ENCODE measurements at places on chromosomes 12 and 14.
A peak's percentile ranks its signal among the peaks of the same experiment; 100 is the strongest.

DNA sequence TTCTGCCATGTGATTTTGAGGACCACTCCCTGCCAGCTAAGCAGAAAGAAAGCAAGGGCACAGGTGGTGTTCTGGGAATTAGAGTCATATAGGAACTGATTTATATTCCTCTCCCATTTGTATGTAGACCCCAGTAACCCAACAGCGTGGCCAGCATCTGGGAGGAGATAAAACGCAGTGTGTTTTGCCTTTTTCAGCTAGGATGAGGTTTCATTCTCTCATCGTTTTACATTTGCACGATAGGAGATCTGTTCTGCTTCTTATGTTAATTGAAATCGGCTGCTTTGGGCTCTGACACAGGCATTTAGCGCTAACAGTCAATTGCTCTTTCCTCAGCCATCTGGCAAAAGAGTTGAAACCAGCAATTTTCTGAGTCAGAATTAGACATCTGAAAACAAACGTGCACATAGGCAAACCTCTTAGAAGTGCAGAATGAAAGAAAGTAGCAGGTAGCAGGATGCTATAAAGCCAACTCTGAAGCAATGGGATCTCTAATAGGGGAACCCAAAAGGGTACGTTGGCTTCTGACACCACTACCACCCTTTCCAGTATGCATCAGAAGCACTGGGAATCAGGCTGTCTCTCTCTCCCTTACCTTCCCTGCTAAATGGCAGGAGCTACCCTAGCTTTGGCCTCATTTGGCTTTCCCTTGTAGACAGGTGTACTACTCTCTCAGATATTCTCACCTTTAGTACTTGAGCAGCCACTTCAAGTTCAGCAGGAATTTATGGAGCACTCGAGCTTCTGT is 219.1 kb downstream of the PHLDA1 start:
- peak; percentile 67 for DNase-seq

DNA sequence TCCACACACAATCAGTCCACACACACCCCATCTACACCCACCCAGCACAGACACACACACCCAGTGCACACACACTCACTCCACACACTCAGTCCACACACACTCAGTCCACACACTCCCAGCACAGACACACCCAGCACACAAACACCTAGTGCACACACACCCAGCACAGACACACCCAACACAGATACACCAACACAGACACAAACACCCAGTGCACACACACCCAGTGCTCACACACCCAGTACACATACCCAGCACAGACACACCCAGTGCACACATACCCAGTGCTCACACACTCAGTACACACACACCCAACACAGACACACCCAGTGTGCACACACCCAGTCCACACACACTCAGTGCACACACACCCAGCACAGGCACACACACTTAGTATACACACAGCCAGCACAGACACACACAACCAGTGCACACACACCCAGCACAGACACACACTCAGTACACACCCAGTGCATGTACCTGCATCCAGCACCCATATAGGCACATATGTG is 63.8 kb downstream of the ADGRD1 start:
- DNase-seq, result no peak

DNA sequence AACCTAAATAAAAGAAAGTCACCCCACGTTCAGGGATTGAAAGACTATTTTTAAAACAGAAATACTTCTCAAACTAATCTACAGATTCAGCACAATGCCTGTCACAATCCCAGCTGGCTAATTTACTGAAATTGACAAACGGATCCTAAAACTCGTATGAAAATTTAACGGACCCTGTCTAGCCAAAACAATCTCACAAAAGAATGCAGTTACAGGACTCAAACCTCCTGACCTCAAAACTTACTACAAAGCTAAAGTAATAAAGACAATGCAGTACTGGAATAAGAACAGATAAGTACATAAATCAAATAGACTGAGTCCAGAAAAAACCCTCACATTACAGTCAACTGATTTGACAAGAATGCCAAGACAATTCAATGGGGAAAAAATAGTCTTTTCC is 48.8 kb downstream of the IPO8 start:
- no peak for DNase-seq

DNA sequence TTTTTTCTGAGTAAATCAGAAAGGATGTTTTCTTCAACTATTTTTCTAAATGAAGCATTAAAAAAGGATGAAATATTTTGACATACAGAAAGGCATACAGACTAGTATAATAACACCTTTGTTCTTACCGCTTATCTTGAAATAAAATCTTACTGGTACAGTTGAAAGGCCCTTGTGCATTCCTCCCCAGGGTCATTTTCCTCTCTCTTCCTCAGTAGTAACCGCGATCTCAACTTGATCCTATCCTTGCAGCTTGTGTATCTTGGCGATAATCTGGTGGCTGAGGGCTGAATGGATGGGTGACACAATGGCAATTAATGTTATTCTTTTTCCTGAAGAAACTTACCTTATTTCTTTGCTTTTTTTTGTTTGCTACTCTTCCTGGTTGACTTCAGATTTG is 18.5 kb downstream of the GAS2L3 start:
- DNase-seq, result no peak

DNA sequence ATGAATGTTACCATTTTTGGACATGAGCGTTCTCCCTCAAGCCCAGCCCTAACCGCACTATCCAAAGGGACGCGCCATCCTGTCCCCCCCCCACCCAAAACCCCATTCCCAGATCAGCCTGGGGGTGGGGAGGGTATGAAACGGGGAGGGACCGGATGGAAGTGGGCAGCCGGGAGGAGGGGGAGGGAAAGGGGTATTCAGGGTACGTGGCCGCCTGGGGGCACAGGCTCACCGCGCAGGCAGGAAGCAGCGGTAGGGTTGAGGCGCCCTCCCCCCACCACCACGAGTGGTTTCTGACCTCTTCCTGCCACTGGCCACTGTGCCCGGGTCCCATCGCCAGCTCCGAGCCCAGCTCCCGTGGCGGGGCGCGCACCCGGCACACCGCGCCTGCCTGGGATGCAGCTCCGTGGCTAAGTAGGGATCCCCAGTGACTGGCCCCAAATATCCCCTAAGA is 1.4 kb downstream of the ACTN1 start:
- peak; percentile 43 for DNase-seq

GRCh38 chr14:32514681-32515080 is 185.6 kb downstream of the AKAP6 start:
- no peak for DNase-seq

- no peak for DNase-seq
These were observed 4.5 kb downstream of the E2F7 start for GRCh38 chr12:77060883-77061240.

- DNase-seq, result peak; percentile 82
These were observed 3.4 kb upstream of the PPM1A start for GRCh38 chr14:60245380-60246177.

- DNase-seq, result no peak
These were observed 61.8 kb downstream of the GALNT16 start for GRCh38 chr14:69321601-69322330.

GRCh38 chr12:24297516-24297915 is 348.0 kb upstream of the SOX5 start:
- no peak for DNase-seq

- DNase-seq, result no peak
These were observed 28.2 kb downstream of the RPS6KA5 start for GRCh38 chr14:91032248-91032647.
